ENCODE measurements at places on chromosomes 3 and 15.

DNA sequence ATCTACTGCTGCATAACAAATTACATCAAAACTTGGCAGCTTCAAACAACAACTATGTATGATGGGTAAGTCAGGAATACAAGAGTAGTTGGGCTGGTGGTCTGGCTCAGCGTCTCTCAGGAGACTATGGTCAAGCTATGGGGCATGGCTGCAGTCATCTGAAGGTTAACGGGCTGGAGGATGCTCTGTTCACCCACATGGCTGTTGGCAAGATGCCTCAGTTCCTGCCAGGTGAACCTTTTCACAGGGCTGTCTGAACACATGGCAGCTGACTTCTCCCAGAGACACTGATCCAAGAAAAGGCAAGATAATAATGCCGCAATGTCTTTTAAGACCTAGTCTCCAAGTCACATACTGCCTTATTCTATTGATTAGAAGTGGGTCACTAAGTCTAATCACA is 63.7 kb downstream of the GPR176 start:
- DNase-seq: no peak

DNA sequence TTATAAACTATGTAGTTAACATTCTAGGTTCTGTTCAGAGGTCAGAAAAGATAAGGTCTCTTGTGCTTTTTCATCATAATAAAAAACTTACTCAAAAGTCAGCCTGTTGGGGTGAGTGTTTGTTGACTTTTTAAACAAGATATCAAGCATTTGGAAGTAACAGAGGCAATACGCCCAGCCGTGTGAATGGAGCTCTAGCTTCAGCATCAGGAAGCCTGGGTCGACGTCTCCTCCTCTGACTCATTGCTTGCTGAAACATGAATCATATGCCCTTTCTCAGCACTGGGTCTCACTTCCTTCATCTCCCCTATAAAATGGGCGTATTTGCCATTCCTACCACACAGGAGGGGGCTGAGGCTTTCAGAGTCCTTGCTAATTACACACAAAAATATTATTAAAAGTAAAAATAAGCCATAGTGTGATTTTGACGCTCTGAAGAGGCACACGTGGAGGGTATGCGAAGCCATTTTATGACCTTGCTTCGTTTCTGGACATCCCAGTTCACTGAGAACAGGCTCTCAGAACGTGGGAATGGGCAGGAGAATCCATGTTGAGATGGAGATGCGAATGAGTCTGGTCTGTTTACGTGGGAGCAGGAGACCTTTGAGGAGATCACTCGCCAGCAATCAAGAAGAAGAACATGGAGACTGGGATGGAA is 220.8 kb upstream of the TPRG1 start:
- DNase-seq: peak; percentile 37

- no peak for DNase-seq
These were observed 9.7 kb upstream of the RAB6B start for GRCh38 chr3:133905376-133905775.

DNA sequence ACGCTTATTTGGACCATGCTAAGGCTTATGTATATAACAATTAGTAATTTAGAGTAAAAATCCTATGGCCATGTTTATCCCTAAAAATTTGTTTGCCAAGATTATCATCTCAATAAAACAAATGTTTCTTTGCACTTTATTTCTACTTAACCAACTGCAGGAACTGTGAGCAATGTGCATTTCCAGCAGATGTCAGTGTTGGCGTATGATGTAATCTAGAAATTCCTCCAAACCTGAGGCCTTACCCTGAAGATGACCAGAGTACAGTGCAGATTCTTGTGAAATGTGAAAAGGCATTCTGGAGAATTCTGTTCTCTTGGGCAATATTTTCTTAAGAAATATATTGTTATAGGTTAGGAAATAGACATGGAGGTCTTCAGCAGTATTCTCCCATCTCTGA is 205.9 kb downstream of the MBNL1 start:
- no peak for DNase-seq

- DNase-seq: no peak
These were observed 57.6 kb downstream of the BOC start for GRCh38 chr3:113268942-113269341.

- peak; percentile 91 for DNase-seq
These were observed 29.3 kb downstream of the CCNL1 start for GRCh38 chr3:157130467-157131251.

GRCh38 chr15:29216955-29217354 is 52.7 kb downstream of the NSMCE3 start:
- no peak for DNase-seq

- DNase-seq: no peak
These were observed 33.9 kb downstream of the GAP43 start for GRCh38 chr3:115657168-115657567.

DNA sequence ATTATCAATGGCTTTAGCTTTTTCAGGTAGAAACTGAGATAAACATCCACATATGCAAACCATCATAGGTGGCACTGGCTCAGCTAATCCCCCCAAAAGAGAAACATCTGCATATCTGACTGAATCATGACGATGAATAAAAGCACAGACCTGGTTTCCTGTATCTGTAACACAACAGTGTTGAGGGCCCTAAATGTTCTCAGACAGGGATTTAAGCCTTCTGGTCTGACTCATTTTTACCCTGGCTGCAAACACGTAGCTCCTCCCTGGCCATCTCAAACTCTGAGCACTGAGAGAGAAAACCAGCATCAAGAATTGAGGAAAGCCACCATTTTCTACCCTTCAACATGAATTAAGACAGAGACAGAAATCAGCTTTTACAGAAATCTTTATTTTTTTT is 35.2 kb downstream of the GLB1 start:
- DNase-seq: peak; percentile 76

GRCh38 chr3:124362455-124362854 is 367.8 kb upstream of the UMPS start:
- DNase-seq: no peak

DNA sequence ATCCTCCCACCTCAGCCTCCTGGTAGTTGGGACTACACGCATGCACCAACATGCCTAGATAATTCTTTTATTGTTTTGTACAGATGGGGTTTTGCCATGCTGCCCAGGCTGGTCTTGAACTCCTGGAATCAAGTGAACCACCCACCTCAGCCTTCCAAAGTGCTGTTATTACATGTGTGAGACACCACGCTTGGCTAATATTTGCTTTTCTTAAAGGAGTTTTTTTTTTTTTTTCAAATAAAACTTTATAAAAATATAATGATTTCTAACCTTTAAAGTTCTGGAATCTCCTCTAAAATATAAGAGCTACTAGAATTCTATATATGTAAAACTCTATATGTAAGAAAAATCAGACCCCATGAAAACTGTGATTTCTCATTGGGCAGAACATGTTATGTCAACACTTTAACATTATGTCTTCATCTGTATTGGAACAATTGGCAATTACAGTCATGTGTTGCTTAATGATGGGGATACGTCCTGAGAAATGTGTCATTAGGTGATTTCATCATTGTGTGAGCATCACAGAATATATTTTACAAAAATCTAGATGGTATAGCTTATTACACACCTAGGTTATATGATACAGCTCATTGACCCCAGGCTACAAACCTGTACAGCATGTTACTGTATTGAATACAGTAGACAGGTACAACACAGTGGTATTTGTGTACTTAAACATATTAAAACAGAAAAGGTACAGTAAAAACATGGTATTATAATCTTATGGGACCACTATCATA is 377.0 kb downstream of the PLCL2 start:
- no peak for DNase-seq

DNA sequence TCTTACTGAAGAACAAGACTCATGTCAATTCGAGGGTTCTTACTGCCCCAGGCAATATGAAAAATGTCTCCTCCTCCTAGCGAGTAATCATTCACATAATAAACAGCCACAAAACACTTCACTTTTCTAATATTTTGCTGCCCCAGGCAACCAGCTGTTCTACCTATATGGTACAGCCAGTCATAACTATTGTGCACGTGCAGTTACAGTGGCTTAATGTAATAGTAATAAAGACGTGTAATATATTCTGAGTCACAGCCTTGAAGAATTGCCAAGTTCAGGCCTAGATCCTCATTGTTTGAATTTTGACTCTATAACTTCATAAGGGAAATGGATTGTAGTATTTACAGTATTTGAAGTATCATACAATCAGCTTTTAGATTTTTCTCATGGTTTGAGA is 1250.0 kb upstream of the GBE1 start:
- no peak for DNase-seq

GRCh38 chr3:149507491-149508324 is 33.2 kb downstream of the TM4SF4 start:
- DNase-seq: no peak

DNA sequence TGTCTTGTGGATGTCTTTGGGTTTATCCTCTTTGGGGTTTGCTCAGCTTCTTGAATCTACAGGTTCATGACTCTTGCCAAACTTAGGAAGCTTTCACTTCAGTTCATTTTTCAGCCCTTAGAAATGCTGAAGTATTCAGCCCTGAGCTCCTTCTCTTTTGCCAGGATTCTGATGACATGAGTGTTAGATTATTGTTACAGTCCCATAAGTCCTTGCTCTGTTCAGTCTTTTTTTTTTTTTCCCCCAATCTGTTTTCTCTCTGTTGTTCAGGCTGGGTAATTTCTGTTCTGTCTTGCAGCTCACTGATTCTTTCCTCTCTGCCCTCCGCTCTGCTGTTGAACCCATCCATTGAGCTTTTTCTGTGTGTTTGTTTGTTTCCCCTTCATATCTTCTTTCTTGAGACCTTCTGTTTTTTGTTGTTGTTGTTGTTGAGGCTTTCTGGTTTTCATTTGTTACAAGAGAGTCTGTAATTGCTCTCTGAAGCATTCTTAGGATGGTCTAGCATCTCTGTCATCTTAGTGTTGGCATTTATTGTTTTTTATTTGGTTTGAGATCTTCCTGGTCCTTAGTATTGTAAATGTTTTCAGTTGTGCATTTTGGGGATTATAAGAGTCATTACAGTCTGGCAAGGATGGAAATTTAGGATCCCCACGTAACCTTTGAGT is 18.4 kb downstream of the LRCH3 start:
- no peak for DNase-seq

DNA sequence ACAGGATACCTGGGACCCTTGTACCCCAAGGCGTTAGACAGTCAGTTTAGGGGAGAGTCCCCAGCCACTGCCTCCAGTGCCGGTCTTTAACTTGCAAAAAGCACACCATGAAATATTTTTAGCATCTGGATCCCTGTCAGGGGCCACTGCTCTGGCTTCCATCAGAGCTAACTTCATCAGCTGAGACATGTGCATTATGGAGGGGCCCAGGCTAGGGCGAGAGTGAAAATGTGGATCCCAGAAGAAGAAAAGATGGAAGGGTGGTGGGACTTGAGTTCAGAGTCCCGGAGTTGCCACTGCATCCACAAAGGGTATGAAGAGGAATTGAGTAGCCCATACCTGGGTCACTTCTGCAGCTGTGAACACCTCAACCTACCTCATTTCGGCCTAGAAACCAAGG is 23.5 kb upstream of the SPATA12 start:
- no peak for DNase-seq

All from CD4-positive, alpha-beta T cell treated with Interleukin-15 for 4 hours (primary cell).